ENCODE measurements at places on chromosomes 1 and 21. TPM values are rescaled to one million over a fixed set of nuclear protein-coding genes. Genes with fewer than 3 reads are reported as not detected.

KLHDC9 gene
- total RNA-seq = 1.2 TPM

KRTAP19-1 gene
- not detected for total RNA-seq

OR6N1 gene
- total RNA-seq = not detected

ERO1B gene
- total RNA-seq = 4.1 TPM

AGO3 gene
- total RNA-seq = 22.8 TPM

HSD3B2 gene
- total RNA-seq = not detected

GRCh38 chr1:33972676-33973395 lies 109.0 kb downstream of the HMGB4 start:
- no peaks in the 10 kb centered on the region for H3K27me3 ChIP-seq
- no peaks in the 10 kb centered on the region for H3K4me1 ChIP-seq

GRCh38 chr1:206471415-206471801 lies 1.1 kb downstream of the IKBKE start:
- H3K4me1 ChIP-seq = peaks cover 78% of the 10 kb centered on the region
- DNase-seq = peak; percentile 26
- peak overlapping the region; percentile 77 for H3K27ac ChIP-seq
- peaks cover 54% of the 10 kb centered on the region for H3K36me3 ChIP-seq
- no peaks in the 10 kb centered on the region for H3K27me3 ChIP-seq
- peak overlapping the region; percentile 93 for H3K4me3 ChIP-seq

DNA sequence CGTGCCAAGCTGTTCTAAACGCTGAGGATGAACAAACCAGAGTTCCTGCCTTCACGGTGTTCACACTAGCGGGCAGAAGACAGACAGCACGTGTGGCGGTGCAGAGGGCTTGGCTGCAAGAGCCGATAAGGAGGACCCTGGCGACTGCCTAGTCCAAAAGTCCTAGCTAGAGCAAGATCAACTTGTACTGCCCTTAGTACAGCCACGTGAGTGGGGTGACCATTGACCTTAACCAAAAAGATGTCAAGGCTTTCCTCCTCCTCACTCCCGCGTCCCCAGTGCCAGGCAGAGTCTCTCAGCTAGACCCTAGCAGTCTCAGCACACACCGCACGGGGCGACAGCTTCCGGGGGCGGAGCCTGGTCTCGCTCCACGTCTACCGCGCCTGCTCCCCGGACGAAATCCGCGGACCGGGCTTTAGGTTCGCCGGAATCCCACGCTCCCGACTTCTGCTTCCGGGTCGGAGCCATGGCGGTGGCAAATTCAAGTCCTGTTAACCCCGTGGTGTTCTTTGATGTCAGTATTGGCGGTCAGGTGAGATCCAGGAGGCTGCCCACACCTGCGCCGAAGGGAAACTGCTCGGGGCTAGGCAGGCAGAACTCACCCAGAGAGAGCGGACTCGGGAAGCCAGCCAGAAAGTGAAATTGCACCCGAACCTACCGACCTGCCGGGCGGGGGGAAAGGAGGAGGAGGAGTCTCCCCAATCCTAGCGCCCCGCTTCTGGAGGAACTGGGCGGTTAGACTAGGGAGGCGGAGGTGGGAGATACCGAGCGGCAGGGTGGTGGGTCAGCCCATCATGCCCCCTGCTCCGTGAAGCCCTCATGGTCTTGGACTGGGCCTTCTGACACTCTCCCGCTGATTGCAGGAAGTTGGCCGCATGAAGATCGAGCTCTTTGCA lies at the start of gene PPIH:
TSS of gene PPIH (plus strand) at position 443 of the 896 bp plus-strand sequence. CDS start at position 467, 24 bp downstream.
- peaks cover 36% of the 10 kb centered on the region for H3K36me3 ChIP-seq
- peak within 1 kb of the TSS; percentile 100 for H3K4me3 ChIP-seq
- H3K27me3 ChIP-seq = peaks cover 2% of the 10 kb centered on the region
- peaks cover 49% of the 10 kb centered on the region for H3K4me1 ChIP-seq
- peak; percentile 96 for DNase-seq

DNA sequence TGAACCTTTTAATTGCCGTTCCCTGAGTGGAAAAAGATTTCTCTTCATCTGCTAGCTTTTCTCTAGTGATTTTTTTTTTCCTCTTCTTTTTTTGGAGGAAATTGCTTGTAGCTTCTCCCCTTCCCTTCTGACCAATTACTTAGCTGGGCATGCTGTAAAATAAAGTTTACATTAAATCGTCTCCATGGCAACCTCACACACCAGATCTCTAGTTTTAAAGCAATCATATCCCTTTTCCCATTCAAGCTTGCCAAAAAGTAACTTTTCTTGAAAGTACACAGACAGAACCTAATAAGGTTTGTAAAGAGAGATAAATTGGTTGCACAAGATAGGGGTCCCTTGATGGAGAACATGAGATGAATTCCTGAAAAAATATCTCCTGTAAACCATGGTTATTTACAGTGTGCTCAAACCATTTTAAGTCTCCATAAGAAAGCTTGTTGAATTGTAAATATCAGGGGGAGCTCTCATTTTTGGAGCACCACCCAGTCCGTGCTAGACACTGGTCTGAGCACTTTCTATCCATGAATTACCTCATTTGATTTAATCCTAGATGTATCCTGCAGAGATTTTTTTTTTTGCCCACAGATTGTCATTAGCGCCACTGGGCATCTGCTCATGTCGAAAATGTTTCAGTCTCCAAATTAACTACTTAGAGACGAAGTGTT lies 32.6 kb upstream of the HTR1D start:
- no peak for DNase-seq
- no peaks in the 10 kb centered on the region for H3K36me3 ChIP-seq
- H3K4me1 ChIP-seq = no peaks in the 10 kb centered on the region
- H3K27ac ChIP-seq = no peak overlapping the region

GRCh38 chr1:112887599-112888283 lies 68.3 kb downstream of the SLC16A1 start:
- H3K36me3 ChIP-seq = no peaks in the 10 kb centered on the region
- no peak overlapping the region for H3K4me3 ChIP-seq
- H3K27me3 ChIP-seq = no peaks in the 10 kb centered on the region
- no peak for DNase-seq
- no peaks in the 10 kb centered on the region for H3K4me1 ChIP-seq
- no peak overlapping the region for H3K27ac ChIP-seq

DNA sequence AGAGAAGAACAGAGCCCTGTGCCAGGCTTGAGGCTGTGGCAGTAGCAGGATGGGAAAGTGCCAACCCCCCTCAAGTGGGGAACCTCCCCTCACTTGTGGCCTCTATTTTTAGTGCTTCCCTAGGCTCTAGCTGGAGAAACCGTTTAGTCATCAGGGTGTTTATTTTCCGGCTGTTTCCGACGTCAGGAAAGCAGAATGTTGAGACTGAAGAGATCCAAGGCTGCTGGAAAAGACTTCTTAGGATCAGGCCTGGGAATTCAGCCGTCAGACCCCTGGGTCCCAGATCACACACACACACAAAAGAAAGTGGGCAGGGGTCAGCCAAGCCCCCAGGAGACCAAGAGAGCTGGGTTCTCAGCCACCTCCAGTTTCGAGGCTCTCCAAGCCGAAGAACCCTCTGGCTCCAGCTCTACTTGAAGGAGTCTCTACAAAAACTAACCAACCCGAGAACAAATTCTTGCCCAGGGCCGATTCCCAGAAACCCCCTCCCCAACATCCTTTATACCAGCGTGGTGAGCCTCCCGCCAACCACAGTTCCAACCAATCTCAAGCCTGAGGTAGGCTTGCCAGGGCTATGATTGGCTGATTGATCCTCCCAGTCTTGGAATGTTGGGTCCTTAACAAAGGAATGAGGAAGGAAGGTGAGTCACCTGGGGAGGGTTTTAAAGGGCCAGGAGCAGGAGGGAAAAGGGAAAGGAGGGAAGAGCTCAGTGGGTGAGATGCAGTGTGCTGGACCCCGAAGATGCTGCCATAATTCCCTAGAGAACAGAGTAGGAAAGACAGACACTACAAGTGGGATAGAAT lies 2.5 kb upstream of the MEF2D start:
- peak overlapping the region; percentile 97 for H3K27ac ChIP-seq
- peaks cover 70% of the 10 kb centered on the region for H3K4me1 ChIP-seq
- H3K27me3 ChIP-seq = no peaks in the 10 kb centered on the region
- H3K36me3 ChIP-seq = peaks cover 6% of the 10 kb centered on the region

- no peak overlapping the region for H3K4me3 ChIP-seq
- H3K36me3 ChIP-seq = no peaks in the 10 kb centered on the region
- no peak for DNase-seq
These were observed 9.6 kb upstream of the GPR37L1 start for GRCh38 chr1:202112859-202113689.

- no peak overlapping the region for H3K4me3 ChIP-seq
- H3K27me3 ChIP-seq = no peaks in the 10 kb centered on the region
- DNase-seq = no peak
- no peaks in the 10 kb centered on the region for H3K36me3 ChIP-seq
These were observed 49.9 kb downstream of the WNT2B start for GRCh38 chr1:112558634-112559033.

- H3K4me1 ChIP-seq = no peaks in the 10 kb centered on the region
- no peak overlapping the region for H3K4me3 ChIP-seq
- no peaks in the 10 kb centered on the region for H3K36me3 ChIP-seq
- DNase-seq = no peak
These were observed 124.0 kb downstream of the SIPA1L2 start for GRCh38 chr1:232505884-232506283.

GRCh38 chr1:22799971-22800370 lies 89.3 kb downstream of the EPHB2 start:
- no peaks in the 10 kb centered on the region for H3K4me1 ChIP-seq
- peaks cover 6% of the 10 kb centered on the region for H3K27me3 ChIP-seq
- no peak overlapping the region for H3K4me3 ChIP-seq

DNA sequence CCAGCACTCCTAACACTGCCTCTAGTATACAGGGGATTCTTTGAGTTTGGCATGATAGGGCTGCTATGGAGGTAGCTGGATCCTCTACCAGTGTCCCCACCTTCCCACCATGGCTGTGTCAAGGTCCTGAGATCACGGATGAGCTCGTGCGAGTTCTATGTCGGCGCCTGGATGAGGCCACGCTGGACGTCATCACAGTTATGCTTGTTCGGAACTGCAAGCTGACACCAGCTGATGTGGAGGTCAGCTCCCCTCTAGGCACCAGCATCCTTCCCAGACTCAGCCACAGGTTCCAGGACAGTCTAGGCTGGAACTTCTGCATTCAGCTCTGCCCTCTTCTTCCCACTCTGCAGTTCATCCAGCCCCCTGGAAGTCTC lies 15.2 kb downstream of the HYI start:
- DNase-seq = no peak
- no peak overlapping the region for H3K27ac ChIP-seq
- H3K36me3 ChIP-seq = peaks cover 22% of the 10 kb centered on the region

GRCh38 chr1:160781914-160782689 lies 13.9 kb upstream of the LY9 start:
- peak overlapping the region; percentile 85 for H3K27ac ChIP-seq
- peaks cover 26% of the 10 kb centered on the region for H3K4me1 ChIP-seq
- DNase-seq = peak; percentile 57
- peaks cover 9% of the 10 kb centered on the region for H3K27me3 ChIP-seq
- H3K4me3 ChIP-seq = peak overlapping the region; percentile 50
- H3K36me3 ChIP-seq = no peaks in the 10 kb centered on the region

- peaks cover 57% of the 10 kb centered on the region for H3K27me3 ChIP-seq
- no peaks in the 10 kb centered on the region for H3K36me3 ChIP-seq
- H3K4me3 ChIP-seq = no peak overlapping the region
- no peak for DNase-seq
- no peak overlapping the region for H3K27ac ChIP-seq
- peaks cover 19% of the 10 kb centered on the region for H3K4me1 ChIP-seq
These were observed 5.7 kb downstream of the TAL1 start for GRCh38 chr1:47226121-47226838.

DNA sequence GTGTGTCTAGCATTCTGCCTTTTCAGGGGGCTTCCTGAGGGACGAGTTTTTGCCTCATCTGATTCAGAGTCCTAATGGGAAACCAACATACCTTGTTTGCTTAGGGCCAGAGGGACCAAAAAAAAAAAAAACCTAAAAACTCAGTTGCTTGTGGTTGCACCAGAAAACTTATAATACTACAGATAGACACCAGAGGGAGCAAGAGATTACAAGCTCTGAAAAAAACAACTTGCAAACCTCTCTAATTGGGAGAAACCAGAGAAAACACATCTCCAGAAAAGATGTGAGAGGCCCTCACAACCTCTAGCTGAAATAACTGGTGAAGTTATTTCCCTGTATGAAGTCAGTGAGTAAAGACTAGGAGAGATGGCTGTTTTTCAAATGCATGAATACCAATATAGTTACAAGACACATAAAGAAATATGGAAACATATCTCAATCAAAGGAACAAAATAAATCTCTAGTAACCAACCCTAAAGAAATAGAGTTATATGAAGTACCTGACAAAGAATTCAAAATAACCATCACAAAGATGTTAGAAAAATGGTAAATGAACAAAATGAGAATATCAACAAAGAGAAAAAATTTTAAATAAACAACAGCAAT lies 233.7 kb upstream of the NFIA start:
- no peak overlapping the region for H3K4me3 ChIP-seq
- H3K4me1 ChIP-seq = no peaks in the 10 kb centered on the region
- peaks cover 14% of the 10 kb centered on the region for H3K27me3 ChIP-seq
- no peak for DNase-seq

DNA sequence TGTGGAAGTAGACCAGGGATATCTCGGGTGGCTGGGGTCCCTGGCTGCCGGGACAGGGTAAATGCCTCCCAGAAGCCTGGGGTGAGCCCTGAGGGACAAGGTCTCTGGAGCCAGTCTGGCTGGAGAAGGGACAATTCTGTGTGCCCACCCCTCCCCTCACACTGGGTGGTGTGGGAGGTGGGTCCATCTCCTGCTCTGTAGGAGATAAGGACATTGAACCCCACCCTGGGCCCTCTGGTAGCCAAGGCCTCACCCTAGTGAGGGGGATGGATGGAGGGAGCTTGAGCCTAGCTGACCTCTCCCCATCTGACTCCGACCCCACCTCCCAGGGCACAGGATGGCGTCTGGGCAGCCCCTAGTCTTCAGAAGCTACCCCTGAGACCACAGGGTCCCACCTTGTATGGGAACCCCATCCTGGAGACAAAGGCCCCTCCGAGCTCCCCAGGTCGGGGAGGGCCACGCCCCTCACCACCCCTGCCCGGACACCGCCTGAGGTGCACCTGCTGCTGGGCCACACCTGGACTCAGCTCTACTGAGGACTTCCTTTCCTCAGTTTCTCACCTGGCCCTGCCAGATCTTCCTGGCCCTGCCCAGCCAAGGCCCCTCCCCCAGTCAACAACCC lies 4.3 kb downstream of the AGRN start:
- H3K36me3 ChIP-seq = no peaks in the 10 kb centered on the region
- H3K4me3 ChIP-seq = no peak overlapping the region
- H3K27me3 ChIP-seq = peaks cover 16% of the 10 kb centered on the region
- DNase-seq = no peak
- peaks cover 18% of the 10 kb centered on the region for H3K4me1 ChIP-seq
- H3K27ac ChIP-seq = no peak overlapping the region

DNA sequence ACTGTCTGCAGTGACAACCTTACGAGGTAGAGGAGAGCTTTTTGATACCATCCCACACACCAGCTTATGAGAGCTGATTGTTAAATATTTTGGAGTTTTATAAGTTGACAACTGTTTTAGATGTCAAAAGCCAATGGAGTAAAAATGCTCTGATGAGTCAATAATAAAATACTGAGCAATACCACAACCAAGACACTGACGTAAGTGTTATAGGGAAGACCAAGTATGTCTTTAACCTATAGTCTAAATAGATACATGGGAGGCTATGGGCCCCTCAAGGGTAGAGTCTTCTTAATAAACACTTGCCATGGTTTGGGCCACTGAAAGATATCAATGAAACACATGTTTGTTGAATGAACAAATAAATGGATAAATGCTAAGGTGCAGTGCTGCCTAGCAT lies 49.2 kb downstream of the DUSP10 start:
- DNase-seq = no peak
- peaks cover 14% of the 10 kb centered on the region for H3K36me3 ChIP-seq
- no peaks in the 10 kb centered on the region for H3K27me3 ChIP-seq
- H3K4me1 ChIP-seq = peaks cover 42% of the 10 kb centered on the region
- H3K4me3 ChIP-seq = no peak overlapping the region

- peak; percentile 55 for DNase-seq
- H3K4me3 ChIP-seq = no peak overlapping the region
- no peaks in the 10 kb centered on the region for H3K4me1 ChIP-seq
- no peak overlapping the region for H3K27ac ChIP-seq
These were observed 146.0 kb upstream of the KIAA0040 start for GRCh38 chr1:175338387-175339135.

- H3K4me3 ChIP-seq = no peak overlapping the region
- H3K4me1 ChIP-seq = no peaks in the 10 kb centered on the region
- H3K36me3 ChIP-seq = no peaks in the 10 kb centered on the region
These were observed 619.0 kb upstream of the CHRM3 start for GRCh38 chr1:238767321-238767720.

All from activated CD4-positive, alpha-beta memory T cell treated with anti-CD3 and anti-CD28 coated beads, Interleukin-2, amount 10 ng/mL, durations not matched to agents 7 days and 5 days (primary cell).